ENCODE measurements at places on chromosomes 11 and 22.

- no peak for DNase-seq
Measured at GRCh38 chr22:42624551-42625106, 9.9 kb upstream of the POLDIP3 start.

DNA sequence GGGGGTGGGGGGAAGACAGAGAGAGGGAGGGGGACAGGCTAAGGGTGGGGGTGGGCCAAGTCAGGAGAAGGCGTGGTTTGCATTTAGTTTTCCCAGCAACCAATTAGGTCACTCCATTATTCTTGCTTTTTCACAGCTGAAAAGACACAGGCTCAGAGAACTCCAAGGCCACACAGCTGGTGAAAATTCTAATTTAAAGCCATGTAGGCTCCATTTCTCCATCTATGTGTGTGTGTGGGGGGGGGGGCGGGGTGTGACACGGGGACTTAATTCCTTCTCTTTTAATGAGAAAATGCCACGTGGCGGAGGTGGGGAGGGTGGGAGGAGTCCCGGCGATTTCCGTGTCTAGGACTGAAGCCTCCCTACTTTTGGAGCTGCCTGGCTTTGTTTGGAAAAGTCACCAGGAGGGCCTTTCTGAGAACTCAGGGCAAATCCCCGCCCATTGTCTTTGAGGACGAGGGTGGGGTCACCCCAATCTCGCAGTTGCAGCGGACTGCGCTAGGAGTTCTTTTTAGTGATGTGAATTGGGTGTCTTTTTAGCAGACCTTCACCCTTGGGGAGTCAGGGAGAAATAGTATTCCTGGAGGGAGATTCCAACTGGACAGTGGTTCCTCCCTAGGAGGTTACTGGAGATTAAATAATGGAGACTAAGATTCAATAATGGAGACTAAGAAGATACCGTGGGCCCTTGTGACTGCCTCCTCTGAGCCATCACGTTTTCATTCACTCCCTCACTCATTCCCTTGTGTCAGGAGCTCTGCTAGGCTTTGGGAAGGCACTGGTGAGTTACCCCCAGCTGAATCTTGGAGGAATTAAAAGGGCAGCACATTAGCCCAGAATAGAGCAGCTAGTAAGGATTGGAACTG lies 36.4 kb upstream of the PTPRJ start:
- DNase-seq, result no peak

GRCh38 chr22:36160499-36160942 lies at the start of gene APOL3:
Gene APOL3 (minus strand): TSS chr22:36160755. CDS start chr22:36149055, 11,700 bp downstream.
- peak; percentile 18 for DNase-seq

GRCh38 chr11:14336507-14337503 lies 22.2 kb downstream of the RRAS2 start:
- no peak for DNase-seq

- no peak for DNase-seq
Measured at GRCh38 chr11:92854952-92855351, 114.5 kb upstream of the MTNR1B start.

DNA sequence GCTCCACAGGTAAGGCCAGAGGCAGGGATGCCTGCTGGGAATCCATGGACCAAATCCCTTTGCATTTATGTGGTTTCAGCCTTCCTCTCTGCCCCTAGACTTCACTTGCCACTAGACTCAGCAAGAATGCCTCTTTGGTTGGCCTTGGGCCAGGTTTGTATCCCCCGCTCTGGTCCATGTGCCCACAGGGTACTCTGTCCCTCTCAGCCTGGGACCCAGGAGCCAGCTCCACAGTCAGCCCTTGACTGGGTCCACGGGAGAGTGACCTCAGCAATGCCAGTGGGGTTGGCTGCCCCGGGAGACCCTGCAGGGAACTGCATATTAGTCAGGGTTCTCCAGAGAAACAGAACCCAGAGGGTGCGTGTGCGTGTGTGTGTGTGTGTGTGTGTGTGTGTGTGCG lies 28.3 kb upstream of the LINC01488 start:
- no peak for DNase-seq

DNA sequence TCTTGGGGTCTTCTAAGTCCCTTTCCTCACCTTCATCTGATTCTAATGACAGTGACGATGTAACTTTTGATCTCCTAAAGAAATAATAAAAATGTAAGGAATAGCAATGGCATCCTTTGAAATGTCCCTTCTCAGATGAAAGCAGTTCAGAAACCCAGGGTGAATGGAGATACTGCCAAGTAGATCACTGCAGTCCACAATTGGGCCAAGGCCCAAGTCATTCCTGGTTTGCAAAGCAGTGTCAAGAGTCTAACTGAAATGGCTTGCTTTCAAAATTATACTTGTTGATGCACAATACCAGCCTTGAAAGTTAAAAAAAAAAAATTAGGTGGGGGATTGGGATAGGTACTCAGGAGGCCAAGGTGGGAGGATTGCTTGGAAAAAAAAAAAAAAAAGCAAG lies 20.4 kb downstream of the ASCC2 start:
- no peak for DNase-seq

DNA sequence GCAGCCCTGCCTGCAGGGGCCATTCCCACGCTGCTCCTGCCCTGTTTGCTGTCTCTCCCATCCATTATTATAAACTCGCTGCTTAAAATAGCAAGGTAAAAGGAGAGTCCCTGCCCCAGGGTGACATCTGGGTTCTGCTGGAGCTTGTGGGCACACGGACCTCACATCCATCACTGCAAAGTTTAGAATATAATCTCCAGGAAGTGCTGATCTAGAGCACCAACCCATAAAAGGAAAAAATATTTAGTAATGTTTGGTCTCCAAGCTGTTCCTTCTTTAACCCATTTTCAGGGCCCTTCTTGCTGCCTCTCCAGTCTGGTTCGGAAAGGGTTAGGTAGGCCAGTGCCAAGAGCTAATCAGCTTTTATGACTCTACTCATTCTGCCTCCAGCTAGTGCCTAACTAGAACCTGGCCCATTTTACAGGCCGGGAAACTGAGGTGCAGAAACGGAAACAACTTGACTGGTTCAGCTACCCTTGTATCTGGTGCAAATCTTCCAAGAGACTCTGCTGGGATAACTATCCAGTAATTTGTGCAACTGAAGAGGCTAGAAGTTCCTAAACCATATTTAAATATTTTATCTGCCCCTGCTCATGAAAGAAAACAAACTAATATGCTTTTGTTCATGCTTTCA lies 37.5 kb downstream of the IRAG1 start:
- no peak for DNase-seq

DNA sequence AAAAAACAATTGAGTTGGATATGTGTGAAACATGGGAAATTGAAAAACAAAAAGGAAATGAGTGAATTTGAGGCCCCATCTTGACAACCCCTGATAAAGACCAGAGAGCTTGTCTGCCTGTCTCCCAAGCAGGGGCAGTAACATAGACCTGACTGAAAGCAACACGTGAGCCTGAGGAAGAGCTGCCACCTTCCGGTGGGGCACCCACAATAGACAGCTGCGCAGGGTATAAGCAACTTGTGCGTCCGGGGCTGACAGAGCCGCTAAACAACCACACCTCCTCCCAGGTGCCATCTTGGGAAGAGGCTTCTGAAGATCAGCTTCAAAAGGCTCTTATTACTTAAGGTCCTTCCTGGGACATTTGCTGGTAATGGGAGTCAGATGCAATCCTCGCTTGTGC lies 166.8 kb downstream of the NTM start:
- no peak for DNase-seq

GRCh38 chr11:68142441-68143309 lies 21.5 kb upstream of the CHKA start:
- no peak for DNase-seq

GRCh38 chr22:17777005-17777716 lies 2.9 kb upstream of the BID start:
- DNase-seq, result peak; percentile 50

DNA sequence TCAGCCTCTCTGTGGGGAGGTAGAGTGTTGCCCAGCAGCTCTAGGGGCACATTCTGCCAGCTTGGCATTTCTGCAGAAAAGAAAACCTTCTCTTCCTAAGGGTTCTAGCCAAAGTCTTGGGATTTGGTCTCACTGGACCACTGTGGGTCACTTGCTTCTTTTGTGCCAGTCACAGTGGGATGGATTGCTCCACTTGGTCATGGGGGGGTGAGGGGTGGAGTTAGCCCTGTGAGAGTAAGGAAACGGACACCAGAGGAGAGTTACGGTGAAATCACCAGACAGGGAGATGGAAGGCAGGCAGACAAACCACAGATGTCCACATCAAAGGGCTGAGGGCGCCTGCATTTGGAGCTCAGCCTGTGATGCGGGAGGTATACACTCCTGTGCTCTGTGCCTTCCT lies 10.8 kb downstream of the SGSM1 start:
- DNase-seq, result no peak

DNA sequence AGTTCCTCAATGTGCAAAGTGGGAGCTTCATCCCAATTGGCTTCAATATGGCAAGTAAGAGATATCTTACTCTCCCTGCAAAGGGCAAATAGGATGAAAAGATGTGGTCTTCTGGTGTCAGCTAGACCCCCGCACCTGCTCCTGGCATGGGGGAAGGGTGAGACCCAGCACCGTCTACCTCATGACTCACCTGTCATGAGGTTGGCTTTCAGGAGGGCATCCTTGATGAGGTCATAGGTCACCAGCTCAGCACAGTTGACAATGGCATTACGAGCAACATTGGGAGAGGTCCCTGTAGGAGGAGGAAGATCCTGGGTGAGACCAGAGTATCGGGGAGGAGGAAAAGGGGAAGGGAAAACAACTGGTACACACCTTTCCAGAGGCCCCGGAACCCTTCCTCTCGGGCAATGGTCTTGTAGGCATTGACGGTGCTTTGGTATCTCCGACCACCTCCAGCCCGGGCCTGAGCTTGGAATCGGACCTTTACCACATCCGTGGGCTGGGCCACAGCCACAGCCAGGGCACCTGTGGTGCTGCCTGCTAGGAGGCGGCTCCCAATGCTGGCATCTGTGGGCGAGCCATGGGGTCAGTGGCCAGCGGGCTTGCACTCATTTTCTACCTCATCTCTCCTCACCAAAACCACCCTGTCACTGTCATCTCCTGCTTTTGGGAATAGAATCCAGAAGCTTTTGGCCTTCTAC lies 6.0 kb downstream of the UCP2 start:
- DNase-seq, result no peak

DNA sequence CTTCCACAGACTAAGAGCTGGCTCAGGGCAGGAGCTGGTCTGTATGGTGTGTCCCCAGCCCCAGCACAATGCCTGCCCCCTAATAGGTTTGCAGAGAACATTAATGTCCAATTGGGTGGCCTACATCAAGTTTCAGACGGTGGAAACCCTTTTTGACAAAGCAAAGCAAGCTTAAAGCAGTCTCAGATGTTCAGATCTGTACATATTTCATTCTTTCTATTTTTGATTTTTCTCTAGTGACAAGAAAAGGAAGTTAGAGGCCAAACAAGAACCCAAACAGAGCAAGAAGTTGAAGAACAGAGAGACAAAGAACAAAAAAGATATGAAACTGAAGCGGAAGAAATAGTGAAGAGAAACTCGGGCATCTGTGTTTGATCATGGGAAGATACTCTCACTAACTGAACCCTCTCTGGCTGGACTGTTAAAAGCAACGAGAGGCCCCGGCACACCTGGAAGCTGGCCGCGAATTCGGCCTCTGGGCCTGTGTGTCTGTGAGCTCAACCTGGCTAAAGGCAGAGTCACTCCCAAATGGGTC lies 40.5 kb downstream of the NAT10 start:
- DNase-seq, result no peak

GRCh38 chr22:24728790-24729637 lies 45.5 kb downstream of the PIWIL3 start:
- DNase-seq, result no peak

DNA sequence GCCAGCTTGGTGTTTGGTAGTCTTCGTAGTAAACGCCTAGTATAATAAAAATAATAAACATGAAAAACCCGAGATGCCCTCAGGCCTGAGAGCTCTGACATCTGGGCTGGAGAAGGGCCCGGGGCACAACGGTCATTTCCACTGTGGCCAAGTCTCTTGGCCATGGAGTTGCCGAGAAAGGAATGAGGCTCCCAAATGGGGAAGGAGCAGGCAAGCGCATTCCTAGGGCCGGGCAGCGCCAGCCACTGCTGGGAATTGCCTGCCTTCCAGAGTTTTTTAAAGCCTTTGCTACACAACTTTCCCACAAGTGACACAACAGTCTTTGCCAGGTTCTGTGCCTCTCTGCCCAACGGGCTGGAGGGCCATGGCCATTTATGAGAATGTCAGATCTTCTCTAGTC lies 103.4 kb downstream of the NAV2 start:
- no peak for DNase-seq

DNA sequence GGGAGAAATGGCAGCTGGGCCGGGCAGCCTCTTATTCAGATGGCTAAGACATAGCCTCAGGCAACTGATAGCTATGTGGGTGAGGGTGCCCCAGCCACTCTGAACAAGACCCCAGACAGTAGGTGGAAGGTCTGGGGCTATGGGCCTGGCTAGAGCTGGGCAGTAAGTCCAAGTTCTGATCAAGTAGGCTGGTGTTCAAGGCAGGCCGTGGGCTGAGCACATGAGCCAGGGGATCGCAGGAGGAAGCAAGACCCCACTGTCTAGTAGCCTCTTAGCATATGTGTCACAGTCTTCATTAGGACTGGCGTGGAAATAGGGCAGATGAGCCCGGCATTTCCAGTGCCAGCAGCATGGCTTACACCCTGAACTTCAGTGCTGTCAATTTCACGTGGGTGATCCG lies 192.1 kb downstream of the ADAMTS15 start:
- DNase-seq, result no peak

GRCh38 chr11:26983645-26984044 lies 10.3 kb upstream of the FIBIN start:
- DNase-seq, result no peak

- DNase-seq, result no peak
Measured at GRCh38 chr11:111942829-111943228, 5.7 kb downstream of the DIXDC1 start.

DNA sequence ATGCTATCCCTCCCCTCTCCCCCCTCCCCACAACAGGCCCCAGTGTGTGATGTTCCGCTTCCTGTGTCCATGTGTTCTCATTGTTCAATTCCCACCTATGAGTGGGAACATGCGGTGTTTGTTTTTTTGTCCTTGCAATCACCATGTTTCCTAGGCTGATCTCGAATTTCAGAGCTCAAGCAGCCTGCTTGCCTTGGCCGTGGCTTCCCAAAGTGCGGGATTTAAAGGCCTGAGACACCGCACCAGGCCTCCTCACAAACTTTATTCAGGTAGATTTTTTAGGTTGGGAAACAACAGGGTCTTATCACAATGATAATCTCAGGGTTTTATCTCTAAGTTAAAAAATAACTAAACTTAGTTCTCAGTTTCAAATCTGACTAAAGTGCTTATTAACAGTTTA lies 125.4 kb downstream of the LUZP2 start:
- DNase-seq, result no peak

- no peak for DNase-seq
Measured at GRCh38 chr11:105577641-105578040, 32.2 kb upstream of the GRIA4 start.

GRCh38 chr22:25076336-25076735 lies 123.3 kb upstream of the CRYBB3 start:
- no peak for DNase-seq

DNA sequence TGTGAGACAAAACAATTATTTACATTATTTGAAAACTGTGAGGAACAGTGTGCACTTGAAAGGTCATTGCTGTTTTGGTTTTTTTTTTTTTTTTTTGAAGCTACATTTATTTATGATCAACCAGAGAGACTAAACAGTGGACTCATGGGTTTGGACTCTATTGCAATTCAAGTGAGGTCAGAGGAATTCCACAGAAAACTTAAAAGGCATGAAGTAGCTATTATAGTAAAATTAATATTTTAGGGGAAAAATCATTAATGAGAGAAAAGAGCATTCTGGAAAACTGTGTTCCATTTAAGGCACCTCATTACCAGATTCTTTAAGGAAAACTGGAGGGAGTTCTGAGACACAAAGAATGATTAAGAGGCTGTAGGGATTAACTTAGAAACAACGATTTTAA lies 102.8 kb downstream of the WNT11 start:
- no peak for DNase-seq

- no peak for DNase-seq
Measured at GRCh38 chr11:47436726-47437125, 10.5 kb upstream of the PSMC3 start.

GRCh38 chr11:73866095-73866579 lies 10.5 kb downstream of the COA4 start:
- DNase-seq, result no peak

Data from T-helper 22 cell (primary cell).